ENCODE measurements at places on chromosomes 3 and 15. TPM values are rescaled to one million over a fixed set of nuclear protein-coding genes. Genes with fewer than 3 reads are reported as not detected.
A peak's percentile ranks its signal among the peaks of the same experiment; 100 is the strongest.

GRCh38 chr3:49683162-49683561 lies 6.1 kb downstream of the MST1 start:
- H3K36me3 ChIP-seq = peaks cover 20% of the 10 kb centered on the region
- no peak overlapping the region for H3K4me3 ChIP-seq
- DNase-seq = no peak
- H3K4me1 ChIP-seq = peaks cover 12% of the 10 kb centered on the region

GRCh38 chr3:171783626-171784025 lies 26.7 kb downstream of the PLD1 start:
- H3K4me1 ChIP-seq = no peaks in the 10 kb centered on the region
- no peak overlapping the region for H3K27ac ChIP-seq
- H3K27me3 ChIP-seq = no peaks in the 10 kb centered on the region

- peaks cover 27% of the 10 kb centered on the region for H3K27me3 ChIP-seq
- H3K4me1 ChIP-seq = no peaks in the 10 kb centered on the region
- H3K4me3 ChIP-seq = no peak overlapping the region
Observed at GRCh38 chr3:127428344-127428997, 140.6 kb upstream of the PRR20G start.

DNA sequence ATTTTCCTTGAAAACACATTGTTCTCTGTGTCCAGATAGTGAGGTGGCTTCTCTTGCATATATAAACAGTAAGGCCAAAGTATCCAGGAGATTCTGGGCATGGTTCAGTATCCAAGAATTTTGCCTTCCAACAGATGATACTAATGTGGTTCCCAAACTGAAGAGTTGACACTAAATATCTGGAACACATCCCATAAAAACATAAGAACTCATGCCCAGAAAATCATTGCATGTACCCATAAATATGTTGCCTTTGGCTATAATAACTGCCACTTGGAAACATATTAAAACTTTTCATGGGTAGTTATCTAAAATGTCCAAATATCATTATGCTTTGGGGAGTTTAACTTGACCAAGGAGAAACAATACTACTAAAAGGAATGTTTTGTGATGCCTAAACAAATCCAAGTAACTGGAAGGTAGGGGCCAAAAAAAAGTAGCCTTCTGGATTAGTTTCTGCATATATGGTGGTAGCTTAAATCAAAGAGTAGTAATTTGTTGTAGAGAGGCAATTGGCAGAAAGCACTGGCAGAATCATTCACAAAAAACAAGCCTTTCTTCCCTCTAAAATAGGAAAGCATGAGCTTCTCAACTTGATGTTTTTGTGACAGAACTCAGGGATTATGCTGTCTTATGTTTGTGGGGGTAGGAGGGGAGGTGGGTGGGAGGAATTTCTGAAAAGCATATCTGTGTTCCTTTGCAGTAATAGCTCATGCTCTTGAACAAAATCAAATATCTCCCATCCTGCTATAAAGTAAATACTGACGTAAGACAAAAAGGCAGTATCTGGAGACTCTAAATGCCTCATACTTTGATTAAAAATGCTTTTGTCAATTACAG lies 753.9 kb downstream of the TUSC7 start:
- H3K27ac ChIP-seq = no peak overlapping the region
- H3K36me3 ChIP-seq = no peaks in the 10 kb centered on the region
- no peak for DNase-seq
- no peak overlapping the region for H3K4me3 ChIP-seq
- no peaks in the 10 kb centered on the region for H3K4me1 ChIP-seq

DNA sequence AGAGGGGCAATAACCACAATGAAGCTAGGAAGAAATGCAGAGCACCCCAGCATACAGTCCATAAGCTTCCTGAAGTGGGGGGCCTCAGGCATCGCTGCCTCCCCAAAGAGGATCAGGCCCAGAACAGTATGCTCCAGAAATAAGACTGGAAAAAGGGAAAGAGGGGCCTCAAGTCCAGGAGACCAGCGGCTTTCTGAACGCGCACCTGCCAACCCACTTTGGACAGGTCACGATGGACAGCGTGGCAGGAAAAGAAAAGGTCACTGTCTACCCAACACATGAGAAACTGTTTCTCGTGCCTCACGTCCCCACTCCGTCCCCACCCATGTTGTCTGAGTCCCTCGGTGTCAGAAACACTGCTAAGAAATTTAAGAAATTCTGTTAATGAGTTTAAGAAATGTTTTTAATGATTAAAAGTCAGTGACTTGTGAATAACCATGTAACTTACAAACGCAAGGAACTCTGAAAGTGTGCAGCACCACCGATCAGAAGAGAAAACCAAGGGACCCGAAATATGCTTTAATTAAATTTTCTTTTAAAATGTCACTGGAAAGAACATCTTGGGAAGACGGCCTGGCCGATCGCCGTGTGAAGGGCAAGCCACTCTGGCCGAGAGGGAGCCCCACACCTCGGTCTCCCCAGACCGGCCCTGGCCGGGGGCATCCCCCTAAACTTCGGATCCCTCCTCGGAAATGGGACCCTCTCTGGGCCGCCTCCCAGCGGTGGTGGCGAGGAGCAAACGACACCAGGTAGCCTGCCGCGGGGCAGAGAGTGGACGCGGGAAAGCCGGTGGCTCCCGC lies 1.7 kb upstream of the PPARG start:
- H3K4me3 ChIP-seq = peak overlapping the region; percentile 48
- peaks cover 9% of the 10 kb centered on the region for H3K4me1 ChIP-seq
- peaks cover 52% of the 10 kb centered on the region for H3K27me3 ChIP-seq

- H3K27me3 ChIP-seq = peaks cover 9% of the 10 kb centered on the region
- H3K36me3 ChIP-seq = no peaks in the 10 kb centered on the region
- no peaks in the 10 kb centered on the region for H3K4me1 ChIP-seq
- no peak overlapping the region for H3K27ac ChIP-seq
Observed at GRCh38 chr15:95590533-95591044, 739.9 kb upstream of the NR2F2 start.

Gene GRAMD1C
- total RNA-seq = 0.61 TPM

Gene IRAK2
- 3.0 TPM for total RNA-seq

Gene C3orf49
- not detected for total RNA-seq

Gene CHDH
- total RNA-seq = 0.22 TPM

Gene WNT5A
- total RNA-seq = not detected

Gene TATDN2
- 37.1 TPM for total RNA-seq

Gene CYP11A1
- 0.29 TPM for total RNA-seq

Gene SERINC4
- 0.09 TPM for total RNA-seq
